SK-N-DZ (cell line): ENCODE measurements at places on chromosomes 16 and 17.
A peak's percentile ranks its signal among the peaks of the same experiment; 100 is the strongest.

- no peak for DNase-seq
These were observed 33.8 kb downstream of the MPRIP start for GRCh38 chr17:17076066-17076465.

GRCh38 chr17:332558-333322, 19.9 kb downstream of the RPH3AL start:
- no peak for DNase-seq

DNA sequence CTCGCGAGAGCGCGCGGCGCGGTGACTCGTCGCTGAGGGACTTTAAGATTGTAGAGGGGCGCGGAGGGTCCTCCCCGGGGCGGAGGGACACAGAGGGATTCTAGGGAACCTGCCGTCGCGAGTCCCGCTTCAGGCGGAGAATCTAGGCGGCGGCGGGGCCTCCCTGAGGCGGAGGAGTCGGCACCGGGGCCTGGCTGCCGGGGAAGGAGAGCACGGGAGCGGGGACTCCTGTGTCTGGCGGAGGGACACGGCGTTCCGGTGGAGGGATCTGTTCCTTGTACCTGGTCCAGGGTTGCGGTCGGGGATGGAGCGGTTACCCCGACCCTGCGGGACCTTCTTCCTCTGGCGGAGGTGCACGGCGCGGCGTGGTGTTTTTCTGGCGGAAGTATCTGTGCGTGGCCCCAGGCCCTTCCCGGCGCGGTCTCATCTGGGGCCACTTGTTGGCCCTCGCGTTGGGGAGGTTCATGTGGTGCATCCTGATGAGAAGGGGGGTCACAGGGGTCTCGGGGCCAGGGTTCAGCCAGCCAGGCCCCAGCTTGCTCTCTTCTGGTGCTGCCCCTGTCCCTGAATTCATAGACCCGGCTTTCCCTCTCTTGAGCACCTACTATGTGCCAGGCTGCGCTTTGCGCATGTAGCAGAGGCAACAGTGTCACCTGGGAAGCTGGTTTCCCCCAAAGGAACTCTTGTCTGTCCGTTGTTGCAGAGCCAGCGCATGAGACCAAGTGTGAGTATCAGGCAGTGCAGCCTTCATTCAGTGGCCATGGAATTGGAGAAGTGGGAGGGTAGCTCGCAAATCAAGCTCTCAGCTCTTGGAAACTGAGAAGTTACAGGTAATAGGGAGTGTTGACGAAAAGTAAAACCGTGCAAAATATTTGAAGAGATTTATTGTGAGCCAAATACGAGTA, 563 bp upstream of the ZKSCAN2 start:
- DNase-seq: peak; percentile 96

DNA sequence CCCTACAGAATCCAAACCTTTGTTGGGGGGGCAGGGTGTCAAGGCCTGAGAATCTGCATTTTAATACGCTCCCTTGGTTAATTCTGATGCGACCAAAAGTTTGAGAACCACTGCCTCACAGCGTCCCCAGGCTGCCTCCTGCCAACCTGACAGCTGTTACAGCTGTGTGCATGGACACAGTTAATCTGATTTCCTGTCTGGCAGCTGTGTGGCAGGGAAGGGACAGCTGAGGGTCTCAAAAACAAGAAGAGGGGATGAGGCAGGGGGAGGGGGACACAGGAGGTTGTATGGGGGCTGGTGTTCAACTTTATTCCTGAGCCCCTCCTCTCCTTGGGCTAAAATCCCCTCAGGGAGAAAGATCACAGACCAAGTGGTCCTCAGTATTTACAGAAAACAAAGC, 17.5 kb downstream of the HDAC5 start:
- no peak for DNase-seq

- DNase-seq: no peak
These were observed 258.7 kb downstream of the MRTFB start for GRCh38 chr16:14329727-14330350.

GRCh38 chr16:10009684-10010083, 172.5 kb downstream of the GRIN2A start:
- DNase-seq: no peak

DNA sequence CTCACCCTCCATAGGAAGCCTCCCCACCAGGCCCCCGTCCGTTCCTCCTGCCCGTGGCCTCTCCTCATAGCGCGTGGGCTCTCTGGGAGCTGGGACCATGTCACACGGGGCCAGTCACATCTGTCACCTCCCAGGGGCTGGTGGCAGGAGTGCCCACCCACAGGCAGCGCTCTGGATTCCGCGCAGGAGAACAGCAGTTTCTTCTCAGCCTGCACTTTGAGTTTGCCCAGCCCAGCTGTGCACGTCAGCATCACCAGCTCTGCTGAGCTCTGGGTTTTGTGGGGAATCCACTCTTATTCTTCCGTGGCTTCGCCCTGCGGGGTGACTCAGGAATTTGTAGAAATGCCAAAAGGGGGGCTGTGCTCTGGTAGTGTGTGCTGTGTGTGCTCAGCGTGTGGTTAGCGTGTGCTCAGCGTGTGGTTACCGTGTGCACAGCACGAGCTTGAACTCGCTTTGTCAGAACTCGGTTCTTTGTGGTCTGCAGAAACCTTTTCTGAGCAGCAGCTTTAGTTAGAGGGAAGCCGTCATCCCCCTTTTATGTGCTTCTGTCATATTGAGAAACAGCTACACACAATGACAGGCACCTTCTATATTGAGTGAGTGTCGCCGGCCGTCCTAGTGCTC, 3.2 kb downstream of the ACSF3 start:
- no peak for DNase-seq

- DNase-seq: peak; percentile 40
These were observed 507 bp downstream of the FHOD1 start for GRCh38 chr16:67246756-67247191.

- no peak for DNase-seq
These were observed 296.3 kb downstream of the CPPED1 start for GRCh38 chr16:12507366-12507765.
